Fibroblast of skin of back (primary cell): ENCODE measurements at places on chromosomes 5 and 9.

- DNase-seq, result peak; percentile 58
Measured at GRCh38 chr5:93343570-93343969, 237.4 kb downstream of the NR2F1-AS1 start.

DNA sequence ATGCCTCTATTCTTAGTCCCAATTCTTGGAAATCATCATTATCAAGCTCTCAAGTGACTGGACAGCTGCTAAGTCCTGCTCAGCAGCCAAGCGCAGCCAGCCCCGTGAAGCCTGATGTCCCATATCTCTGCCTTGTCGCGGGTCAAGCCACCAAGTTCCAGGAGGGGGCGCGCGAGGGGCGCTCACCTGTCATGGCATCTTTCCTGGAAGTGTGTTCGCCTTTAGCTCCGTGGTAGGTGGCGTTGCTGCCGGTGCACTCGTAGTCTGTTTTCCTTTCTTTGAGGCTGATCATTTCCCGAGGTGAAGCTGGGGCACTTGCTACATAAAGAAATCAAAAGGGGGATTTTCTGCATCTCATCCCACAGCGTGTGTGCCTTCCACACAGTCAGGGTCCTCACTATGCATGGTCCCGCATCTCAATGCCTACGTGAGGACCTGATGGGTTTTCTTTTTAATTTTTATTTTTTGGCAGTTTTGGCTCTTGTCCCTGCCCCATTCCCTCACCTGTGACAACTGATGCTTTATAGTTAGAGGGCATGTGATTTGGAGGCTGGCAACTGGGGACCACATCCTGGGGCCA lies 227.0 kb upstream of the DAP start:
- peak; percentile 24 for DNase-seq

- no peak for DNase-seq
Measured at GRCh38 chr9:88179062-88179521, 40.8 kb upstream of the SPATA31C2 start.

GRCh38 chr5:43301653-43302091 lies 11.5 kb downstream of the HMGCS1 start:
- no peak for DNase-seq

DNA sequence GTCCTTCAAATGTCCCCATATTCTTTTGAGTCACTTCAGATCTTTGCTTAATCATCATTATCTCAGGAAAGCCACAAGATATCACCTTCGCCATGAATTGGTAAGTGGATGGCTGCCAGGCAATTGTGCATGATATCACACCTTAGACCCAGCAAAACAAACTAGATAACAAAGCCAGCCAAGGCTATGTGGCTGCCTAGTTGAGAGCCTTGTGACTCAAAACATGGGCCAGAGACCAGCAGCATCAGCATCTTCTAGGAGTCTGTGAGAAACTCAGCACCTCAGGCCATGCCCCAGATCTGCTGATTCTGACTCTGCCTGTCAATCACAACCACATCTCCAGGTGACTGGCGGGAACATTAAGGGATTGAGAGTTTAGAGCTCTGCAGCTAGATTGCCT lies 82.8 kb downstream of the SLIT3 start:
- no peak for DNase-seq

- DNase-seq, result no peak
Measured at GRCh38 chr5:62090953-62091352, 215.1 kb upstream of the KIF2A start.

GRCh38 chr5:89721931-89722330 lies 687.6 kb downstream of the CETN3 start:
- DNase-seq, result no peak

DNA sequence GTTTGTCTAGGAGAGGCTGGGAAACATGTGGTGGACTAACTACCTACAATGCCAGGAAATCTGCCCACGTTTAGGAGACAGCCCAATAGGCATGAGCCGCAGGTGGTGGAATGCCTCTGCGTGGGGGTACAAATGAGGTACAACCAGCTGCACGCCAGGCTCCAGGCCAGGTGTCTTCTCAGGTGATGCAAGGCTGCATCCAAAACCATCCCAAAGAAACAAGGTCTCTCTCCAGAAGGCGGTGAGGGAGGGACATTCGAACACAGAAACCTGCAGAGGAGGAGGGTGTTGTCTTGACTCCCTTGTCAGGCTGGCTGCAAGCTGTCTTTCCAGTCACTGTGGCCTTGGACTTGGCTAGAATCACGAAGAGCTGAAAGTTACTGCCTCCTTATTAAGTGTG lies 11.6 kb downstream of the ANKH start:
- no peak for DNase-seq

GRCh38 chr5:23727271-23727670 lies 219.9 kb downstream of the PRDM9 start:
- DNase-seq, result no peak

DNA sequence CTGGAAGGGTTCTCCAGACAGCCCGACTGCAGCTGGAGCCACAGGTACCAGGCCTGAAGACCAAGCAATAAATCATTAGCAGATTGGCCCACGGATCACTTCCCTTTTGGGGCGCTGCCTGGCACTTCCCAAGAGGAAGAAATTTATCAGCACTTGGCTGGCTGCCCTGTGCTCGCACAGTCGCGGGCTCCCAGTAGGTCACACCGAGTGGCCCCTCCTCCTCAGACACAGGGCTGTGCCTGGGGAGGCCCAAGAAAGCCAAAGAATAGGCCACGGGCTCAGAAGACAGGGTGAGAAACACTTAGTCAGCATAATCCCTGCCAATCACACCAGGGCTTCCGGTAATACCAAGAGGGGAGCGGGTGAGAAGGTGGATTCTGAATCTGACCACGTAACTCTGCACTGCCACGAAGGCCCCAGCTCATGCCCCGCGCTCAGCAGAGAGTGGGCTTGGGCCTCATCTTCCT lies 115.7 kb upstream of the MSX2 start:
- no peak for DNase-seq

- DNase-seq, result no peak
Measured at GRCh38 chr5:179901915-179902762, 5.6 kb downstream of the TBC1D9B start.

- DNase-seq, result no peak
Measured at GRCh38 chr5:176407456-176408251, 8.7 kb downstream of the CLTB start.

GRCh38 chr9:19976226-19976625 lies 187.4 kb upstream of the SLC24A2 start:
- no peak for DNase-seq

GRCh38 chr9:11702548-11702947 lies 990.6 kb upstream of the TYRP1 start:
- no peak for DNase-seq

GRCh38 chr9:84493284-84493947 lies 152.9 kb upstream of the SLC28A3 start:
- no peak for DNase-seq

DNA sequence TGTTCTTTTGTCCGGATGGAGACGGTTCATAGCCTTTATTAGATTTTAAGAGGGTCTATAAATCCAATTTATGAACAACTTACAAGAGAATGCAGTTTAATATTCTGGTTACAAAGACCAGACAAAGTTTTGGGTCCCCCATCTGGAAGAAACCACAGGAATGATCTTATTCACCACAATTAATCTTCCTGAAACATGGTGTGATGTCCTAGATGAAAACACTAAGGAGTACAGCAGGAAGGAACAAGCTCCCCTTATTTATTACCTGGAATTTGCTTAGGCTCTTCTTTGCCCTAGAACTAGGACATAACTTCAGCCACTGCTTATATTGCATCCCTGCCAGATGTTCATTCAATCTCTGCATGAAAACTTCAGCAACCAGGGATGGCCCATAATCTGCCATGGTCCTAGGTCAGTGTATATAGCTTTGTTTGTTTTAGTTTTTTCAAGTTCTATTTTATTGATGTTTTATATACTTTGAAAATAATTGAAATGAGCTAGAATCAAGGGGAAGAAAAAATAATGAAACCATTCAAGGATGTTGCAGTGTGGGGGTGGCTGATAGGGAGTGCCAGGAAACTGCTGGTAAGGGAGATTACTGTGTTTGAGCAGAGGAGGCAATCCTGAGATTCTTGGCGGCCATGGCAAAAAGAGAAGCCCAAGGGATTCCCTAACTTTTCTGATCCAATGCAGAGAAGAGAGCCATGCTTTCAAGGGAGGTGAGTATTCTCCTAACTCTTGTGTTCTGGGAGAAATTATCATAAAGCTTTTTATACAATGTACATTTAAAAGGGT lies 16.8 kb downstream of the TXNDC8 start:
- DNase-seq, result no peak

GRCh38 chr5:17907094-17907493 lies 272.8 kb downstream of the TAF11L14 start:
- peak; percentile 16 for DNase-seq

DNA sequence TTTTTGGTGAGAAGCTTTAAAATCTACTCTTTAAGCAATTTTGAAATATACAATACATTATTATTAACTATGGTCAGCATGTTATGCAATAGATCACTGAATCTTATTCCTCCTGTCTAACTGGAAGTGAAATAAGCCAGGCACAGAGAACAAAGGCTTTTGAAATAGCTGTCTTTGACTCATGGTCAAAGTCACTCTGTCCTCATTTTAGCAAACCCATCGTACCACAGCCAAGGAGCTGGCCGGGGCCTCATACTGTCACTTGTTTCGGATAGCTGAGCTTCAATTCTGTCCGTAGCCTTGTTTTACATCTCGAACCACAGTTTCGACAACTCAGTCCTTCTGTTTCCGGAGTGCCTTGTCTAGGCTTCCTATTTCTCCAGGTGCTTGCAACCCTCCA lies 19.2 kb downstream of the ADCY2 start:
- DNase-seq, result no peak

GRCh38 chr9:37350486-37351190 lies 71.9 kb upstream of the GRHPR start:
- DNase-seq, result peak; percentile 20

DNA sequence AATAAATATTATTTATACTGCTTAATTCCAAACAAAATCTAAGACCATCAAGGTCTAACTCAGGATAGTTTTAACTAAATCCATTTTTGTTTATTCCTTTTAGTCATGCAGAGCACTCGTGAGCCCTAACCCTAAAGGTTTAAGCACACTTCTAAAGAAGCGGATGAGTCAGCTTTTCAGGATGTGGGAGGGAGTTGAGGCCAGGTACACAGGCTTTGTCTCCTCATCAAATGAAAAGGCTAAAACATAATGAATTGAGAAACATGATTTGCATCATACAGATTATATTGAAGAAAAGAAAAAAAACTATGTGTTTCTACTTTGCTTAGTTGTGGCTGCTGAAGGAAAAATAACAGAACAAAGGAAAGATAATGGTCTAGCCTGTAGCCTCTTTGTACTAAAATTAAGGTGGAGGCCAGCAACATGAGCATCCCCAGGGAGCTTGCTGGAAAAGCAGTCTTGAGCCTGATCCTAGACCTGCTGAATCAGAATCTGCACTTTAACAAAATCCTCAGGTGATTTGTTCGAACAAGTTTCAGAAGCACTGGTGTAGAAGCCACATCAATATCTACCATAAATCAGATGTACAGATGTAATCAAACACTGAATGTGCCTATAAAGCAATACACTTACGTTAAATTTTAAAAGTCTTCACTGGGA lies 21.1 kb upstream of the ISCA1 start:
- no peak for DNase-seq

DNA sequence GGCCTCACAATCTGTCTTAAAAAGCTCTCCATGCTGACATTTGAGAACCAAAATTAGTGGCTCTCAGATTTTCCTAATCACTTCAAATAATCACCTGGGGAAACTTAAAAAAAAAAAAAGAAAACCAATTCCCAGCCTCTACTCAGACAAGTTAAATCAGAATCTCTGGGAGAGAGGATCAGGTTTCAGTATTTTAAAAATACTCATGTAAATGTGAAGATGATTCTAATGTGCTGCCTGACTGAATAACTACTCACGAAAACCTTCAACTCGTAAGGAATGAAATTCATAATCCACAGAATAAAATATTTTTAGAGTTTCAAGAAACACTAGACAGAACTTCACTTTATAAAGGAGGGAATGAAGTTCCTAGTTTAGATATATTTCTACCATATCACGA lies 114.4 kb downstream of the SVEP1 start:
- no peak for DNase-seq

- DNase-seq, result no peak
Measured at GRCh38 chr5:118657576-118657975, 330.8 kb downstream of the DTWD2 start.

DNA sequence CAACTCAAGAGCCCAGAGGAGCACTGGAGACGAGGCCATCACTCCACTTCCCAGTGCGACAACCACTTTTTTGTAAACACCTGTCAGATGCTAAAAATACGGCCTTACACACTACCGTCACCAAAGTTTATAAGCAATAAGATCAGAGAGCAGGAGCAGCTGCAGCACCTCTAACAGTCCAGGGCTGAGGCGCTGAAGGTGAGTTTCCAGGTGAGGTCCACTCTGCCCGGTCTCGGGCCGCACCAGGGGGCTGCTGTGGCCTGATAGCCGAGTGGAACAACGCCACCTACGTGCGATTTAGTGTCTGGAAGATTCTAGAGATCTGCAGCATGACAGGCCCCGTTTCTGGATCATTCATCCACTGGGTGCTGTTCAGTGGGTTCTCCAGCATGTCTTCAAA lies 25.8 kb upstream of the CAMSAP1 start:
- no peak for DNase-seq

GRCh38 chr5:149766460-149767280 lies 36.6 kb downstream of the PPARGC1B start:
- no peak for DNase-seq

DNA sequence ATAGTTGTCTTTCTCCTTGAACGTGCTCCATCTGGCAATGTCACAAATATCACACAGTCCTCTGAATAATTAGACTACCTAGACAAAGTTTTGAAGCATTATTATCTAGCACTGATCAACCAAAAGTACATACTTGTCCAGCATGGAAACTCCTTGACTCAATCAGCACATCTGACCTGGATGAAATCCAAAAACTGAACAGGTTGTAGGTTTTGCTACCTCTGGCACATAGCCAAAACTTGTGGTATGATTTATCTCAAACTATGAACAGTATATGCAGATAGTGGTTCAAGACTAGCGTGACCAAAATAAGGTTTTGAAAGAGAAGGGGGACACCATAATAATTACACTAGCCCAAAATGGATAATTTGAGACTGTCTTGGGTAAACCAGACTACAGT lies 158.1 kb downstream of the ARRDC3 start:
- no peak for DNase-seq

DNA sequence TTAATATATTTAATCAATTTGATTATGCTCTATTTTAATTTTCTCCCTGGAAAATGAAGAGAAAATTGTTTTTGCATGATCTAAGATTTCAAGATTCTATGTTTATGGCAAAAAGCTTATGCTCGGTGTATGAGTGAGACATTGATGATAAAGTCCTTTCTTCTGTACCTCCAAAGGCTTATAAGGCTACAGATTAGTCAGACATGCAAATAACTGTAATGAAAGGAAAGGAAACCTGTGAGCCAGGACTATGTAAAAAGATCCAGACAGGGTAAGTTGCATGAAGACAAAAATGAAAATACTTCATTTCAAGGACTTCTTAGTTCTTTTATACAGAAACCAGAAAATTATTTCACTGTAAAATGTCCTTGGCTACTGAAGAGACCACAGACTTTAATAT lies 52.2 kb upstream of the EDIL3 start:
- DNase-seq, result no peak

DNA sequence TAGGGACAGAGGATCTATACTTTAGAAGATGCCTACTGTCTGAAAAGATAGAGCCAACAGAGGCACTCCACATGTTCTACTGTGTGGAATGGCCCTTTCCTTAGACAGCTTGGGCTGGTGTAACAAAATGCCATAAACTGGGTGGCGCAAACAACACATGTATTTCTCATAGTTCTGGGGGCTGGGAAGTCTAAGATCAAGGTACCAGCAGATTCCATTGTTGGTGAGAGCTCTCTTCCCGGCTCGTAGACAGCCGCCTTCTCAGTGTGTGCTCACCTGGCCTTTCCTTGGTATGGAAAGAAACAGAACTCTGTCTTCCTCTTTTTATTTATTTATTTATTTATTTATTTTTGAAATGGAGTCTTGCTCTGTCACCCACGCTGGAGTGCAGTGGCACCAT lies 70.9 kb downstream of the APTX start:
- DNase-seq, result no peak
